T-helper 17 cell (primary cell): ENCODE measurements at places on chromosomes 1 and 21.

- DNase-seq: no peak
These were observed 16.0 kb upstream of the GBP1 start for GRCh38 chr1:89081005-89081404.

DNA sequence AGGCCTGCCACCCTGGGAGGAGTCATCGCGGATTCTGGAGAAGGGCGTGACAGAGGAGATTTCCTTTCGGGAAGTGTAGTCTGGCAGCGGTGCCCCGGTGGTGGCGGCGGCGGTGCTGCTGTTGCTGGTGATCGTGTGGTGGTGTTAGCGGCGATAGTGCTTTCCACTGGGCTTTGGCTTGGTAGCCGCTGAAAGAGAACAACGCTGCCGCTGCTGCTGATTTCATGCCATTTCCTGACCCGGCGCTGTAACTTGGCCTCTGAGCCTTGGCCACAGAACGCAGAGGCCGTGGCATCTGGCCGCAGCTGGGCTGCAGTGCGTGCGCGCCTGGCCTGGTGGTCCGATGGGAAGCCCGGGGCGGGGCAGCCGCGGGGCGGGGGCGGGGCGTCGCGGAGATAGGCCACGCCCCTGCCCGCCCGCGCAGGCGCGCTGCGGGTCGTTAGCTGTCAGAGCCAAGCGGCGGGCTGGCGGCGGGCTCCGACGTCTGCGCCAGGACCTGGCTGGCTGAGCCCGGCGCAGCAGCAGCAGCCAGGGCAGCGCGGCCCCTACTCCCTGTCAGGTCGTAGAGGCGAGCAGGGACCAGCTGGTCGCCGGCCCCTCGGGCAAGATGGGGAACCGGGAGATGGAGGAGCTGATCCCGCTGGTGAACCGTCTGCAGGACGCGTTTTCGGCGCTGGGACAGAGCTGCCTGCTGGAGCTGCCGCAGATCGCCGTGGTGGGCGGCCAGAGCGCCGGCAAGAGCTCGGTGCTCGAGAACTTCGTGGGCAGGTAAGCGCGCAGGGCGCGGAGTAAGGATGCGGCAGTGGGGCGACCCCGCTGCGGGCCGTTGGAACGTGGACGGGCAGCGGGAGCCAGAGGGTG is at the start of gene DNM3:
DNM3 (plus strand) TSS at position 449 of the 861 bp plus-strand sequence; CDS start at position 608, 159 bp downstream.
- DNase-seq: peak; percentile 80

- DNase-seq: no peak
These were observed 18.8 kb upstream of the PHLDA3 start for GRCh38 chr1:201487742-201488141.

DNA sequence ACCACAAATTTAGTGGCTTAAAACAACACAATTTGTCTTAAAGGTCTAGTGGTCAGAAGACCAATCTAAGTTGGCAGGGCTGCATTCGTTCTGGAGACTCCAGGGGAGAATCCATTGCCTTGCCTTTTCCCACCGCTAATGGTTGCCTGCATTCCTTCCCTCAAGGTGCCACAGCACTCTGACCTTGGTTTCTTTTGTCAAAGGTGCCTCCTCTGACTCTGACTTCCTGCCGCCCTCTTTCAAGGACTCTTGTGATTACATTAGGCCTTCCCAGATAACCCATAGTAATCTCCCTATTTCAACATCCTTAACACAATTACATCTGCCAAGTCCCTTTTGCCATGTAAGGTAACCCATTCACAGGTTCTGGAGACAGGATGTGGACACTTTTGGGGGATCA is 145.3 kb downstream of the S1PR1 start:
- DNase-seq: no peak

GRCh38 chr1:20720631-20721091 is 2.9 kb upstream of the KIF17 start:
- DNase-seq: no peak
